ENCODE measurements at places on chromosomes 7 and 10. TPM values are rescaled to one million over a fixed set of nuclear protein-coding genes. Genes with fewer than 3 reads are reported as not detected.

DNA sequence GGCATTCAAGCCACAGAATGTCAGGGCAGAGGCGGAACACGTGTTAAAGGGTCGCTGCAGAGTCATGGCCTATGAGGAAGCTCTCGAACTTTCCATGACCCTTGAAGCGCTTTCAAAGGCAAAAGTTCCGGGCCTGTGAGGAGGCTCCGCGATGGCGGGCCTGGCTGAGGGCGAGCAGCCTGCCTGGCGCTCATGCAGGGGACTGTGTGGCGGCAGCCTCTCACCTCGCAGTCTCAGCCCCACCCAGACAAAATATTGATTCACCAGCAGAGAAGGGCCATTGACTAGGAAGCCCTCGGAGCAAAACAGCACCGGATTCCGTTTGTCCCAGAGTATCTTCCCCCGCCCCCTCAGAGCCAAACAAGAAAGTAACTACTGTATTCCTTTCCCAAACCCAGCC lies 12.8 kb upstream of the CNNM1 start:
- no peak for DNase-seq

DNA sequence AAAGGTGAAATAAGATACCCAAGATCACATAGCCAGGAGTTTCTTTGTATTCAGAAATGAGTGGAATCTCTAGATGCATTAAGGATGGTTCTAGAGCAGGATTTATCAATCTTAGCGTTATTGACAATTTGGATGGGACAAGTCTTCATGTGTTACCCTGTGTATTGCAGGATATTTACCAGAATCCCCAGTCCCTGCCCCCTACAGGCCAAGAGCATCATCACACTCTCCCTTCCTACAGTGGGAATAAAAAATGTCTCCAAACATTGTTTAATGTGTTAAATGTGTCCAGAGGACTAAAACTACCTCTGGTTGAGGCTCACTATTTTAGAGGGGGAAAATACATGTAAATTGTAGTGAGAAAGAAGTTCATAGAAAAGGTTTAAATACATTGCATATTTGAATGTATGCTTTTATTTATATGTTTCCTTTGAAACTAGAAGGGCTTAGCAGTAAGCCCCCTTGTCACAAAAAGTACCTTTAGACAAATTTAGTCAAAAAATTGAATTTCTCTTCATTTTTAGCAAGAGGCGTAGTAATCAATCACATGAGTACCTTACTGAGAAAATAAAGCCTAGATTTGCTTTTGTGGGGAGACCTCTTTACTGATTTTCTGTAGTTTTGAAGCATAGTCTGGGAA lies 141.2 kb downstream of the MLLT10 start:
- peak; percentile 13 for DNase-seq

DNA sequence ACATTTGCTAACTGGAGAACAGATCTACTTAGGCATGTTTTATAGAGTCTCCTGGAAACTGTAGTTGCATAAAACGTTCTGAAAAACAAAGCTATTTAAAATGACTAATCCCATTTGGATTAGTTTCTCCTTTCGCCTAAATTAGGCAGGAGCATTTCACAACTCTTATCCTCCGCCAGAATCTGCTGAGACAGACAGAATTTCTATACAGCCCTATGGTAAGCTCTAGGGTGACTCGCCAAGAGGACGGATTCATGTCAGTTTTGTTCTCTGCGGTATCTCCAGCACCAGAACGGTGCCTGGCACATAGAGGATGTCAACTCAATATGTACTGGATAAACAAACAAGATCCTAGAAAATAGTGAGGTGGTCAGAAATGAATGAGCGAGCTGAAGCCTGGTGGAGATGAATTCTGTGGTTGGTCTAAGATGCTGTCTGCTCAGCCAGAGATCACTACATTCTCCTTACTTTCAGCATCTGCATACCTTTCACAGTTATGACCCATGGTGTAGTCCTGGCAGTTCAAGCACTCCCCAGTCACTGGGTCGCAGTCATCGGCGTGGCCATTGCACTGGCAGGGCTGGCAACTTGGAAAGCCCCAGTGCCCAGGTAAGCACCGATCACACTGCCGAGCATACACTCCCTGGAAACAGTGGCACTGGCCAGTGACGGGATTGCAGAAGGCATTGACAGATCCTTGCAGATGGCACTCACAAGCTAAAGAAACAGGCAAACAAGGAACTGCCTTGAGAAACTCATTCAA lies 44.0 kb downstream of the LAMB1 start:
- DNase-seq, result peak; percentile 87

MYL10 gene
- not detected for total RNA-seq

DNA sequence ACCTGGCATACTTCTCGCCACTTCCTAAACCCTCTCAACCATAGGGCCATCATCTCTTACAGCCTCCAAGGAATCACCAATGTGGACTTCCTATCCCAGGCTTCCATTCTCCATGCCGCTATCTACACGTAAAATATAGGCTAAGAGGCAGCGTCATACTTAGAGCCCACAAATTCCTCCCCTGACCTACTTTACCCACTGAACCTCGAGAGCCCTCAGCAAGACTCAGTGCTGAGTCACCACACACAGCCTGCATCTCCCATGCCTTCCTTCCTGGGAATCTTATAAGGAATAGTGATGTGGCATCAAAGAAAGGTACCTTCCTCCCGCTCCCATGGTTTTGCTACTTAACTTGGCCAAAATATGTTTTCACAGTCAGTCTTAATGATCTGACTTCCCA lies 435.6 kb upstream of the NFE2L3 start:
- no peak for DNase-seq

KCNH2 gene
- total RNA-seq, result not detected

DNA sequence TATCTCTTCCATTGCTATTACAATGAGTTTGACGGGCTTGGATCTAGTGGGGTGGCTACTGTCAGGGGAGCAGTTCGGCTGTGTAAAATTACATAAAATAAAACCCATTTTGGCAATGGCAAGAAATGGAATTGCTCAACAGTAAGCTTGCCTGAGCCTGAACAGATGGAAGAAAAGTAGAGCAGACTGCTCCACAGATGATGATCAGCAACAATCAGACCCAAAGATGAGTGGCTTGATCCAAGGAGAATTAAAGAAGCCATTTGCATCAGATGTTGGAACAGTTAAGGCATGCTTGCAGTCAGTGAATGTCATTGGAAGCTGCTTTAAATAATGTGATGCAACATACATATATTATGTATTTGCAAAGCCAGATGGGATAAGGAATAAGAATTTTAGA lies 256.6 kb upstream of the SMIM30 start:
- DNase-seq, result no peak

DNA sequence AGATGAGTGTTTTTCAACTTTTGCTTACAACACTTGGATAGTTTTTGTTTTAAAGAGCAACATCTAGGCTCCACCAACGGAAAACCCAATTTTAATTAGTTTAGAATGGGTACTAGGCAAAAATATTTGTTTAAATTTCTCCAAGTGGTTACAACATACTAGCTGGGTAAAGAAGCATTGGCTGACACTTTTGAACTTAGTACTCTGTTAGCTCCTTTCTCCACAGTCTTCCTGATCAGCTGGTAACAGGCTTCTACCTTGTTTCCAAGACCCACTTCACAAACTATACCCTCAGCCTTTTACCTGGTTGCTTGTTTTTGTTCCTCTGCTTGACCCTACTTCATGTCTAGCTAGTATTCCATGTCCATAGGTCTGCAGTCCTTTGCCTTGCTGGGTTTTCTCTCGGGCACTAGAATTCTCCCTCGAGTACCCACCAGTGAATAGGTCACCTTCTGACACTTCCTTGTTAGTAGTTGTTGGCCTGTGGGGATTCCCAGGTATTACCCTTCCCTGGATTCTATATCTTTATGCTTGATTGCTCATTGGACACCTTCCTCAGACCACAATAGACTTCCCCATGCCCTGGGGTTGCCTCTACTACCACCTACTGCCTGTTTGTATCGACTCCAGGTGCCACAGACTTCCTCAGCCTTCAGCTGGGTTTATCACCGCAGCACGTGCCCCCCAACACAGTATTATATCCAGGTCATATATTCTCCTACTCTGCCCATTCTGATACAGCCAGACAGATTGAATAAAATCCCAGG lies 42.0 kb downstream of the PRPS1L1 start:
- DNase-seq, result no peak

AZGP1 gene
- 9.3 TPM for total RNA-seq

DNA sequence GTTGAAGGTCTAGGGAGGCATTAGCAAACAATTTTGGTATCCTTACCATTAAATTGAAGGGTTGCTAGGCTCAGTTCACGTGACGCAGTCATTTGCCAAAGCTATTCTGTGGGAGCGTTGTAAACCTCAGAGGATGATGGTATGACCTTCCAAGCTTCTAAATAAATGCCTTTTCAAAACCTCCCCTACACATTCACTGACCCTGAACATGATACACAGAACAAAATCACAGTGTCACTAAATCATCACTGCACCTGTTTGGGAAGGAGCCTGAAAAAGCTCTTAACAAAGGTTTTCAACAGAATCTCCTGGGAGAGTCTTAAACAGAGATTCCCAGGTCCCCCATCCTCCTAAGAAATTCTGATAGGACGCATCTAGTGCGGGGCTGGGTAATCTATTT lies 13.2 kb upstream of the CCDC172 start:
- no peak for DNase-seq

ANXA8L1 gene
- total RNA-seq, result 165 TPM

CYP3A7 gene
- not detected for total RNA-seq

GRCh38 chr10:86878983-86879713 lies 78.3 kb downstream of the MMRN2 start:
- DNase-seq, result no peak

GIMAP6 gene
- total RNA-seq, result not detected

GRCh38 chr10:17196045-17196444 lies 5.4 kb downstream of the TRDMT1 start:
- no peak for DNase-seq

PRKG1 gene
- total RNA-seq, result 2.2 TPM

PLXDC2 gene
- 16.0 TPM for total RNA-seq

Measured in mammary epithelial cell (primary cell).